ENCODE measurements at places on chromosomes 3 and 15.

GRCh38 chr3:125261031-125261430 is 48.5 kb upstream of the SLC12A8 start:
- DNase-seq, result no peak

- no peak for DNase-seq
These were observed 838.5 kb downstream of the DIPK2A start for GRCh38 chr3:144810160-144810559.

- no peak for DNase-seq
These were observed 149.5 kb downstream of the RYR3 start for GRCh38 chr15:33460166-33460805.

- DNase-seq, result peak; percentile 37
These were observed 995 bp downstream of the CHST14 start for GRCh38 chr15:40471808-40472150.

GRCh38 chr3:52370531-52370930 is 54.4 kb downstream of the DNAH1 start:
- DNase-seq, result no peak

GRCh38 chr3:100040451-100041225 is 73.7 kb downstream of the FILIP1L start:
- peak; percentile 40 for DNase-seq

DNA sequence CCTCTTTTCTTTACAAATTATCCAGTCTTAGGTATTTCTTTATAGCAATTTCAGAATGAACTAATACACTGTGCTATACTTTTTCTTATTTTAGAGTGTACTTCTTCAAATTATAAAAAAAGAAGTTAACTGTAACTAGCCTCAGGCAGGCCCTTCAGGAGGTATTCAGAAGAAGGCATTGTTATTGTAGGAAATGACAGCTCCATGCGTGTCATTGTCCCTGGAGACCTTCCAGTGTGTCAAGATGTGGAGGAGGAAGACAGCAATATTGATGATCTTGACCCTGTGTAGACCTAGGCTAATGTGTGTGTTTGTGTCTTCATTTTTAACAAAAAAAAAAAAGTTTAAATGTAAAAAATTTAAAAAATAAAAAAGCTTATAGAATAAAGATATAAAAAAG is 55.5 kb downstream of the IL12A start:
- no peak for DNase-seq

DNA sequence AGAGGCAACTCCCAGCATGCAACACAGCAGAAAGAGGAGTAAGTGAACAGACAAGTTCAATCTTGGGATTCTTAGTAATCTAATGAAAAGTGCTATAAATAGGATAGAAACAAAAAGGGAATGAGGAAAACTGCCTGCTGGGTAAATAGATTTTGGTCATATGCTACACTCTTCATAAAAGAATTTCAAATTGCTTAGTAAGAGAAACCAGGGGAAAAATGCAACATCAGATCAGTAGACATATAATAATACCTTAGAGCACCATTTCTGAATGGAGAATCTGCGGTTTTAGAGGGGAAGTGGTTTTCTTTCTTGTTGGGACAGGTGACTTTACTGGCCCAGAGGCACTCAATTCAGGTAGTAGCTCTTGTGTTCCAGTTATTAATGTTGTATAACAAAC is 13.4 kb upstream of the TBC1D5 start:
- no peak for DNase-seq

- peak; percentile 65 for DNase-seq
These were observed 126.7 kb upstream of the PRICKLE2 start for GRCh38 chr3:64351713-64352638.

GRCh38 chr15:27043770-27044169 is 72.8 kb downstream of the GABRG3 start:
- DNase-seq, result no peak

- no peak for DNase-seq
These were observed 468.9 kb downstream of the MCTP2 start for GRCh38 chr15:94700211-94700610.

DNA sequence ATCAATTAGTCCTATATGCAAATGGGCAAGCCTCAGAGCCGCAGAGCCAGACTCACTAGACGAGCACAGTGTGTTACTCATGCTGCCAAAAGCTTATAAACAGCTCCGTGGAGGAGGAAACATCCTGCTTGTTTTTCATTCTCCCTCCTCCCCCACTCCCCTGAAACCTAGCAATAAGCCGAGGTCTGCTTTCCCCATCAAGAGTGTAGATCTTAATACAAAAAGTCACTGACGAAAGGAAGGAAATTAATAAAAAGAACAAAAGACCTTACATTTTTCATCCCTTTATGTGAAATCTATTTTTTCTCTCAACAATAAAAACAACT is 88.5 kb downstream of the XXYLT1 start:
- no peak for DNase-seq

- no peak for DNase-seq
These were observed 13.2 kb upstream of the ZBTB20 start for GRCh38 chr3:115160295-115160694.

DNA sequence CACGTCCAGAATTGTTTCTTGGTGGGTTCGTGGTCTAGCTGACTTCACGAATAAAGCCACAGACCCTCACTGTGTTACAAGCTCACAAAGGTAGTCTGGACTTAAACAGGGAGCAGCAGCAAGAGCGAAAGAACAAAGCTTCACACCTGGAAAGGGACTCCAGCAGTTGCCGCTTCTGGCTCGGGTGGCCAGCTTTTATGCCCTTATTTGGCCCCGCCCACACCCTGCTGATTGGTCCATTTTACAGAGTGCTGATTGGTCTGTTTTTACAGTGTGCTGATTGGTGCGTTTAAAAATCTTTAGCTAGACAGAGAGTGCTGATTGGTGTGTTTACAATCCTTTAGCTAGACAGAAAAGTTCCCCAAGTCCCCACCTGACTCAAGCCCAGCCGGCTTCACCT is 194.2 kb upstream of the NDN start:
- no peak for DNase-seq

GRCh38 chr3:32646761-32647160 is 38.2 kb upstream of the CNOT10 start:
- peak; percentile 54 for DNase-seq

DNA sequence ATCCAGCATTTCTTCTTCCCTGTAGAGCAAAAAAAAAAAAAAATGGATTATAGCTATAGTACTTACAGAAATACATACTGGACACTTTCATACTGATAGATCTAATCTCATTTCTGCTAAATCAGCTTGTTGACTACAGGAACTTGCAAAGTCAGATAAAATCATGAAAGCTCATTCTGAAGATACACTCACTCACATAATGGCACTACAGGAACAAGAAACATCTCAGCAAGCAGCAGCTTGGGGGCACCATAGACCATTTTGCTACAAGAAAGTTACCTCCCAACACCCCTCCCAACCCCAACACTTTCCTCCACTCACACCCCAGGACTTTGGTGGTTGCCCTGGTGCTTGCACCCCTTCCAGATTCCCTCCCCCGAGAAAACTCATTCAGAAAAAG is 4.6 kb downstream of the MYH15 start:
- DNase-seq, result no peak

DNA sequence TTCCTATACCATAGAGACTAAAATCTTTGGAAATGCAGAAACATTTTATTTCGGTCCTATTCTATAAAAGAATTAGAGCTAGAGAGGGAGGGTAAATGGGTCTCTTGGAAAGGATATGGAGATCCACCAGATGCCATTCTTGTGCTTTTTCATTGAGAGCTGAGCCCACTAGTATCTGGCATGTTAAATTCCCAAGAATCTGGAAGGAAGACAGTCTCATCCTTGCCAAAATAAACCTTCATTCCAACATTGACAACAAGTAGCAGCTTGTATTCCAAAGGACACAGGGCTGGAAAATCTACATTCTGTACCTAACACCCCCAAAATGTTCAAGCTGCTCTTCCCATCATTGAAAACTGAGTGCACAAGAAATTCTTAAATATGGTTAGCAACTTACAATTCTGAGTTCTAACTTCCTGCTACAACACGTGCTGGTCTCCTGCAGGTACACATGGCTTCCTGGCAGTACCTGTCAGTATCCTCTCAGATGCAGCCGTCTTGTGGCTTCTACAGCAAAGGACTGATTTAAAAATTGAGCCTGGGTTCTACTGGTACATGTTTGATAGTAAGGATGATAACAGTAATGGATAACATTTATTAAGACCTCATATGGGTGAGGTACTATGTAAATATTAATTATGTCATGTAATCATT is 348.1 kb downstream of the SV2B start:
- DNase-seq, result no peak

DNA sequence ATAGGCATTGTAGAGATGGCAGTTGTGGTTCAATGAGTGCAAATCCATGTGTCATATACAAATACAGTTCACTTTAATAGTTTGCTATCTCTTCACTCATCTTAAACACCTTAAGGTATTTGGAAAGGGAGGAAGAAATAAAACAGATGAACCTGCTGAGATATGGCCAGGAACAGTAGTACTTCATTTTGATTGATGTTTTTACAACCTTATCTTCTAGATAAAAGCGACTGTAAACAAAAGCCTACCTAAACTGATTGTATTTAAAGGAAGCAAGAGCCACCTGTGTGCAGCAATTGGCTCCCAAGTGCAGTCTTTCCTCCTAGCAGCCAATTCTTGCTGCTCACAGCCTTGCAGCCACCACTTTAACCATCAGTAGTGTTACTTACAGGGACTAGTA is 217.7 kb downstream of the CDIN1 start:
- DNase-seq, result no peak

DNA sequence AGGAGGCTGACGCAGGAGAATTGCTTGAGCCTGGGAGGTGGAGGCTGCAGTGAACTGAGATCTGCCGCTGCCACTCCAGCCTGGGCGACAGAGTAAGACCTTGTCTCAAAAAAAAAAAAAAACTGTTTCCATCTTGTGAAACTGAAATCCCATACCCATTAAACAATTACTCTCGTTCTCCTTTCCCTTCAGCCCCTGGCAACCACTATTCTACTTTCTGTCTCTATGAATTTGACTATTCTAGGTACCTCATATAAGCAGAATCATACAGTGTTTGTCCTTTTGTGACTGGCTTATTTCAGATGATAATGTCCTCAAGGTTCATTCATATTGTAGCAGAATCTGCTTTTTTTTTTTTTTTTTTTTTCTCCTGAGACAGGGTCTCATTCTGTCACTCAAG is 51.5 kb upstream of the UBE2E1 start:
- no peak for DNase-seq

GRCh38 chr15:64558460-64559179 is 98.2 kb downstream of the ZNF609 start:
- DNase-seq, result no peak

- DNase-seq, result no peak
These were observed 30.3 kb upstream of the SPESP1 start for GRCh38 chr15:68900027-68900426.

DNA sequence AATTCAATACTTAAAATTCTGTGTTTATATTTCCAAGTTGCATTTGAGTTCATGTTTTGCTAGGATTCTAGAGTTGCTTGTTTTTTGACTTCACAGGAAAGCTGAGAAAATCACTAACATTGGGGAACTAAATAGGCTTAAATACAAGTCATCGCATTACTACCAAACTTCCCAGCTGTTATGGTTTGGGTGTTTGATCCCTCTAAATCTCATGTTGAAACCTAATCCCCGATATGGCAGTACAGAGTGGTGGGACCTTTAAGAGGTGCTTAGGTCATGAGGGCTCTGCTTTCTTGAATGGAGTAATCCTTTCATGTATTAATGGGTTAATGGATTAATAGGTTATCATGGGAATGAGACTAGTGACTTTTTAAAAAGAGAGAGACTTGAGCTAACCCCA is 77.2 kb upstream of the ARPP21 start:
- DNase-seq, result no peak

DNA sequence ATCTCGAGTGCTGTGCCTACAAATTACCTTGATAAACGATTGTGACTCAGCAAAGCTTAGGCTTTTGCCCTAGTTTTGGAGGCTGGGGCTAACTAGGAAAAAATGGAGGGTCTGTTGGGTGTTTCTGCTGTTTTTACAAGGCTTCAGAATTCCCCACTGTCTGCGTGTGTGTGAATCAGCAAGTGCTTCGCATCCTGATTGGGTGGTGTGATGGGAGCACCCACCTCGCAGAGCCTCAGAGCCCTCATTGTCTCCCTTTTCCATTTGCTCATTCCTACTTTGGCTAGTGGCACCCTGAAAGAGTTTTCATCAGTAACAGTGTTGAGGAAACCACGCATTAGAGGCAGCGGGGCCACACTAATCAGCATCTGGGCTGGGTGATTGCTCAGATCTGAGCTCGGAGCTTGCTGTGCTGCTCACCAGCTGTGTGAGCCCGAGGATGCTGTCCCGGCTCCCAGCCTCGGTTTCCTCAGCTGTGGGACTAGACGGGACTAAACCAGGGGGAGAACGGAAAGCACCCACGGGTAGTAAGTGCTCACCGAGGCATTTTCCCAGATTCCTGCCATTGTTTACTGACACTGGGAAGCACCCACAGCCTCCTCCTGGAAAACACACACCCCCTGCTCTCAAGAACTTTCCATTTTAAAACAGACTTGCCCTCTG is 40.6 kb downstream of the GOLGA8S start:
- peak; percentile 62 for DNase-seq

DNA sequence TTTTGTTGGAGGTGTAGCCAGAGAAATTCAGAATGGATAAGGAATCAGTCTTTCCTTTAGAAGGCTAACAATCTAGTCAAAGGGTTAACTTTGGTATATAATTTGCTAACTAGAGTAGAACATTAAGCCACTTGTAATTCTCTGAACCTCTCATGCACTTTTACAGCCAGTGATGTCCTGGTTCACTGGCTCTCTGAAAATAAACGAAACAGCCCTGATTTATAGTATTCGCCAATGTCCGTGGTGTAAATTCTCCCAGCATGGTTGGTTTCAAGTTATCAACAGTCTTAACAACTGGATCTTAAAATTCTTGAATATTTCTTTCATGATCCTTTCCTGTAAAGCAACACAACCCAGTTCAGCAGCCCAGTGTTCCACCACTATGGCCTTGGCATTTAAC is 500.4 kb upstream of the CDIN1 start:
- no peak for DNase-seq

GRCh38 chr3:139916271-139916670 is 18.7 kb upstream of the CLSTN2 start:
- DNase-seq, result no peak

GRCh38 chr15:41501931-41502794 is 8.5 kb downstream of the ITPKA start:
- no peak for DNase-seq

- DNase-seq, result peak; percentile 78
These were observed 30.0 kb downstream of the CCNL1 start for GRCh38 chr3:157129803-157130466.

GRCh38 chr3:22351806-22352205 is 600.8 kb upstream of the ZNF385D start:
- DNase-seq, result no peak

DNA sequence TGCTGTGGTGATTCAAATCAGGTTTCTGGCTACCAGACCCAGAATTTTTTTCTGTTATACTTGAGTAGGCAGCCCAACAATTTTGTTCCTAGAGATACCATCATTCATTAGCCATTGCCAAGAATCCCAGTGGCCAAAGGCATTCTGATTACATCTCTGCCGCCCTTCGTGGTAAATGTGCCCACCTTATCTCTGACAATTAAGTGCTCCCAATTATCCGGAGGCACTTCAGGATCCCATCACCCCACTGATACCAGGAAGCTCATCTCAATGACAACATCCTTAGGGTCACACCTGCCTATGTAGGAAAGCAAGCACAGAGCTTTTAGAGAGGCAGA is 43.2 kb upstream of the RPL35A start:
- no peak for DNase-seq

GRCh38 chr3:28322464-28322863 is 26.1 kb upstream of the ZCWPW2 start:
- DNase-seq, result peak; percentile 6

Data from RPMI7951 (cell line).